Activated naive CD8-positive, alpha-beta T cell treated with anti-CD3 and anti-CD28 coated beads, Interleukin-2, amount 50 U/mL, for 16 hours (primary cell): ENCODE measurements at places on chromosomes 6 and 20.

DNA sequence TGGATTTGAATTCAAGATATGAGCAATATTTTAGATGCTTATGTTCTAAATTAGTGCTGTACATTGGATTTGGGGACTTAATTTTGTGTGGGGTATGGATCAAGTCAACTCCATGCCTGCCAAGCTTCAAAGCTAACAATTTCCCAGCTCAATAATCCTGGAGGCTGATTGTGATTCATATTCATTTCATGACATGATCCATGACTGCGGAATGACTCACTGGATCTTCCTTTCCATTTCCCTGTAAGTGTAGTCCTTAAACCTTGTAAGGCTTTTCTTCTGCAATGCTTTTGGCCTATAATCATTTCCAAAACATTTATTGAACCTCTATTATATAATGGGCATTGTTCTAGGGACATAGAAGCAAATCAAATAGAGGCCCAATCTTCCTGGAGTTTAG lies 44.7 kb upstream of the CCN2 start:
- DNase-seq: no peak

GRCh38 chr6:37668251-37668650 lies 29.4 kb downstream of the MDGA1 start:
- DNase-seq: no peak

DNA sequence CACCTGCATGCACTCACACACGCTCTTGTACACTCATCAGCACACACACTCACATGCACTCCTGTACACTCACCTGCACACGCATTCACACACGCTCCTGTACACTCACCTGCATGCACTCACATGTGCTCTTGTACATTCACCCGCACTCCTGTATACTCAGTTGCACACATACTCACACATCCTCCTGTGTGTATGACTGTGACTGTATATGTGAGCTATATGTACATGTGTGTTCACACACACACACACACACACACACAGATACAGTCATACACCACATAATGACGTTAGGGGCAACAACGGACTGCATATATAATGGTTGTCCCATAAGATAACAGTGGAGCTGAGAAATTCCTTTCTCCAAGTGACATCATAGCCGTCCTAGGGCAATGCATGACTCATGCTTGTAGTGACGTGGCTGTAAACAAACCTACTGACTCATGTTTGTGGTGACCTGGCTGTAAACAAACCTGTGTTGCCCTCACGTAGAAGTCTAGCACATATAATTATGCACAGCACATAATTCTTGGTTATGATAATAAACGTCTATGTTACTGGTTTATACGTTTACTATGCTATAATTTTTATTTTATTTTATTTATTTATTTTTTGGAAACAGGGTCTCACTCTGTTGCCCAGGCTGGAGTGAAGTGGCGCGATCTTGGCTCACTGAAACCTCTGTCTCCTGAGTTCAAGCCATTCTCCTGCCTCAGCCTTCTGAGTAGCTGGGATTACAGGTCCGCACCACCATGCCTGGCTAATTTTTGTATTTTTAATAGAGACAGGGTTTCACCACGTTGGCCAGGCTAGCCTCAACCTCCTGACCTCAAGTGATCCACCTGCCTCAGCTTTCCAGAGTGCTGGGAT lies 22.8 kb upstream of the TAF4 start:
- DNase-seq: no peak

- DNase-seq: no peak
Measured at GRCh38 chr20:16930656-16931055, 182.5 kb downstream of the OTOR start.

GRCh38 chr6:10278746-10279145 lies 136.1 kb downstream of the TFAP2A start:
- DNase-seq: no peak

DNA sequence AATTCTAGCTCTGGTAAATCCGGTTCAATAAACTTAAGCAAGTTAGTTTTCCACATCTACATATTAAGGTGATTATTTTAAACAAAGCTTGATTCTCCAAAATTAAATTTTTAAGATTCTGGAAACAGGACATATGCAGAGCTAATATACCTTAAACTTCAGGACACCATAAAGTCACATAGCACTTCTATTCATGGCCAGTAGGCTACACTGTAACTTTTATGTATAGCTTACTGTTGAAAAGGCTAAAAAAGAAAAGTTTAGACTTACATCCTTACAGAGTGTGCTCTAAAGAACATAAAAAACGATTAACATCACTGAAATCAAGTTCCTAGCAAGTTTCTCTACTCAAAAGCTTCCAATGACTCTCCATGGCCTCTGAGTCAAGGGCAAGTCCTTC lies 224.7 kb downstream of the PTPRK start:
- no peak for DNase-seq

DNA sequence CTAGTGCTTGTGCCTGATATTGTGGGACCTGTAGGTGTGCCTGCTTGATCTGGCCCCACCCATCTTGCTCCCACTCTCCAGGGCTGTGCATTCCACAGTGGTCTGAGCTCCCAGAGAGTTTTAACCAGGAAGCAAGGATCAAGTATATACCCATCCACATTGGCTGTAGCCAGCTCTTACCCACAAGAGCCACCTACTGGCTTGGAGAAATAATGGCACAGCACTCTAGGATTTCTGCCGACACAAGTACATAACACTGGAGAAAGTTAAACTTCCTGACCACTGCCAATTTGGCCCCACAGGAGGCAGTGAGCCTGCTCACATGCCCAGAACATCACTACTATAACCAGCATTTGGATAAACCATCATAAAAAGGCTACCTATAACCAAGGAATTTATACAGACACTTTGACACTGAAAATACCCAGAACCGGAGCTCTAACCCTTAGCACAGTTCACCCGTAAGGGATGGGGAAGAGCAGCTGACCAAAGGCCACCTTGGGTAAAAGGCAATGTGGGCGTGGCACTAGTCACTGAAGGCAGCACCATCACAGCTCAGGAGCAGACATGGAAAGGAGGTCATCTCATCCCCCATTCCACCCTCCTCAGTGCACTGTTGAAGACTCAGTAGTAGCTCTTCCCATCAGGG lies 440.4 kb downstream of the BTBD3 start:
- DNase-seq: no peak

- DNase-seq: peak; percentile 32
Measured at GRCh38 chr20:51528263-51529027, 14.1 kb downstream of the NFATC2 start.
